ENCODE measurements at places on chromosomes 2 and 18. TPM values are rescaled to one million over a fixed set of nuclear protein-coding genes. Genes with fewer than 3 reads are reported as not detected.
A peak's percentile ranks its signal among the peaks of the same experiment; 100 is the strongest.

The ADRA2B gene
- total RNA-seq: 0.05 TPM

DNA sequence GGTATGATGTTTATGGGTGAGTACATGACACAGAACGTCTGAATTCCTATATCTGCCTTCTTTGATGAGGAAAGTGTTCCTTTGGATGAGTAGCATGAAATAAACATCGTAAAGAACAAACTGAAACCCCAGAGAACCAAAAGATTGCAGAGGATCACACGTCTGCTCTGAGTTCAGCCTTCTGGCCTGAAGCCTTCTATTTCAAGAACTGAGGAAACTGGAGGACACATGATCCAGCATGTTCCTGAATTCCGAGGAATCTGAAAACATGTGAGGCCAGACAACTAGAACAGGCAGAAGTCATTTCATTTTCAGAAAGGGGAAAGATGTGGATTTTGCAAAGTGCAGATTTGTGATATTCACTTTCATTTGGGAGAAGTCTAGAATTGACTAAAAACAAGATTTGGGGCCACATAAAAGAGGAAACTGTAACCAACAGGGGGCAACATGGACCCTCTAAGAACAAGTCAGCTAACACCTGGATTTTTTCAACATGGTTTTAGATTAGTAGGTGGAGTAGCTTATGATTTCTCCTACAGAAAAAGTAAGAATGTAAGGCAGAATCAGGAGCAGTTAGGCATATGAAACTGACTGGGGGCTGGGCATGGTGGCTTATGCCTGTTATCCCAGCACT, 8.3 kb downstream of the SULT6B1 start:
- no peak for DNase-seq

- no peak for DNase-seq
Measured at GRCh38 chr2:160812830-160813505, 319.4 kb upstream of the RBMS1 start.

GRCh38 chr2:12161085-12161484, 414.7 kb downstream of the LPIN1 start:
- no peak for DNase-seq

DNA sequence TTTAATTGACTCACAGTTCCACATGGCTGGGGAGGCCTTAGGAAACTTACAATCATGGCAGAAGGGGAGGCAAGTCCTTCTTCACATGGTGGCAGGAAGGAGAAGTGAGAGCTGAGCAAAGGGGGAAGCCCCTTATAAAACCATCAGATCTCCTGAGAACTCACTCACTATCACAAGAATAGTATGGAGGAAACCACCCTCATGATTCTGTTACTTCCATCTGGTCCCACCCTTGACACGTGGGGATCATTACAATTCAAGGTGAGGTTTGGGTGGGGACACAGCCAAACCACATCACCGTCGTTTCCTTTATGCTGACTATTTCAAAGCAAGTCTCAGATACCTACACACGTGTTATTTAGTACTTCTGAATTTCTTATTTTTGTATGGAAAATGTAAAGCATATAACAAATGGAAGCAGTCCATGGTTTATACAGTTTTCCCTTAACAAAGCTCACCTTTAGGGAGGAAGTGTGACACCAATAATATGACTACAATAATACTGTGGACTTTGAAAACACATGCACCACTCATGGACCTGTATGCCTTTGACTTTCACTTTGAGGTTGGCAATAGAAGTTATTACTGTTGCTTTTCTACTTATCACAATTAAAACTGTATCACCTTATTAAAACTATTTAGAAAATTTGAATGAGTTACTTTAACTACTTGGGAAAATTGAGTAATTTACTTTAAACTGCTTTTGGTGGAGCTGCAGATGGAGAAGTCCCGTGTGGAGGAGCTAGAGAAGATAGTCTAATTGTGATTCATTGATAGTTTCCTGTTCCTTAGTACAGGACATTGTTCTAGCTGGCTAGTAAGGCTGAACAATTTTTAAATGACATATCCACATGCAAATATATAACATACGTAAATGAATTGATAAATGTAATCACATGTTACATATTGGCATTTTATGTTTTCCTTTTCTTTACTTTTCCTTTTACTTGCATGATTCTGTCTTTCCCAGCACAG, 37.3 kb downstream of the MTCL1 start:
- DNase-seq: peak; percentile 21

GRCh38 chr18:57806978-57807285, 3.8 kb upstream of the ATP8B1 start:
- DNase-seq: no peak

Data from activated CD4-positive, alpha-beta memory T cell treated with anti-CD3 and anti-CD28 coated beads, Interleukin-2, amount 10 ng/mL, durations not matched to agents 7 days and 5 days (primary cell).